ENCODE measurements at places on chromosomes 1 and 21.

- DNase-seq, result no peak
Observed at GRCh38 chr1:47823040-47823808, 174.0 kb downstream of the TRABD2B start.

GRCh38 chr21:42214921-42215320 lies 4.0 kb upstream of the ABCG1 start:
- no peak for DNase-seq

- no peak for DNase-seq
Observed at GRCh38 chr1:59383963-59384362, 87.1 kb downstream of the FGGY start.

DNA sequence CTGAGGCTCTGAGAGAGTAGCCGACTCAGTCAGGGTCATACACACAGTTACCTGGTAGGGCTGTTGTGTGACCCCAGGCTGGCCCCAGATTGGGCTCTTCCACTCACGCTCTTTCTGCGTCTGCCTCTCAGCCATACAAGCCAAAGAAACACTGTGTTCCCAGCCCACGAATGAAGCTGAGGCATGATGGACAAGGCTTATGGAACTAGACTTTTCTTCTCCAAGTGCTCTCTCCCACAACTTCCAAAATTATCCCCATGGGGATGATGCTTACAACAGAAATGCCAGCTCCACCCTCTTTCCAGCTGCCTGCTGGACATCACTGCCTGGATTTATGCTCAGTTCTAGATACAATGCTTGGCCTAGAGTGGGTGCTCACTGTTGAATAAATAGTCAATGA lies 102.8 kb upstream of the JUN start:
- DNase-seq, result no peak

DNA sequence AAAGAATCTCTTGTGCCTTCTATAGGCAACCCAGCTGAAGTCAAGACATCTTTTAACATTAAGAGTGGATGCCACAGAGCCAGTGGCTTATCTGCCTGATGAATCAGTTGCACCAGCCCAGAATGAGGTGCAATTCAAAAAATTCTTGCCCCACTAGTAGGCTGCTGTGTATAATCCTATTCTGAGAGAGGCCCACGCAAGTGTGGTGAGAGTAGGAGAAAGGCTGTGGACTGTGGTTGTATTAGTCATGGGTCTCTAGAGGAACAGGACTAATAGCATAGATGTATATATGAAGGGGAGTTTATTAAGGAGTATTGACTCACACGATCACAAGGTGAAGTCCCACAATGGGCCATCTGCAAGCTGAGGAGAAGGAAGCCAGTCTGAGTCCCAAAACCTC lies 216.4 kb downstream of the LTN1 start:
- no peak for DNase-seq

DNA sequence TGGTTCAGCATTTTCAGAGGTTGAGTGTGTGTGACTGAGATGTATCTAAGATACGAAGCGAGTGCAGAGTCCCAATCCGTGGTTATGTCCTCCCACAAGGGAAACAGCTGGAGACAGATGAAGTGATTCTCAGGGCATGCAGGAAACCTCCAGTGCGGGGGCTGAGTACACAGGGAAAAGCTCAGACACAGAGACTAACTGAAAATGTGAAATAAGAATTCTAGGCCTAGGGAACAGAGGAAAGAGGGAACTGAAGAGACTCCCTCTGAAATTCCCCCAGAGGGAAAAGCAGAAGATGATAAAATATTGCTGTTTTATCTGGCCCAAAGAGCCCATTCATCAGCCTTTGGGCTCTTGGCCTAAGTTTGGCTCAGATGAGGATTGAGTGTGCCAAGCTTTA lies 116.8 kb downstream of the LRRC53 start:
- no peak for DNase-seq

DNA sequence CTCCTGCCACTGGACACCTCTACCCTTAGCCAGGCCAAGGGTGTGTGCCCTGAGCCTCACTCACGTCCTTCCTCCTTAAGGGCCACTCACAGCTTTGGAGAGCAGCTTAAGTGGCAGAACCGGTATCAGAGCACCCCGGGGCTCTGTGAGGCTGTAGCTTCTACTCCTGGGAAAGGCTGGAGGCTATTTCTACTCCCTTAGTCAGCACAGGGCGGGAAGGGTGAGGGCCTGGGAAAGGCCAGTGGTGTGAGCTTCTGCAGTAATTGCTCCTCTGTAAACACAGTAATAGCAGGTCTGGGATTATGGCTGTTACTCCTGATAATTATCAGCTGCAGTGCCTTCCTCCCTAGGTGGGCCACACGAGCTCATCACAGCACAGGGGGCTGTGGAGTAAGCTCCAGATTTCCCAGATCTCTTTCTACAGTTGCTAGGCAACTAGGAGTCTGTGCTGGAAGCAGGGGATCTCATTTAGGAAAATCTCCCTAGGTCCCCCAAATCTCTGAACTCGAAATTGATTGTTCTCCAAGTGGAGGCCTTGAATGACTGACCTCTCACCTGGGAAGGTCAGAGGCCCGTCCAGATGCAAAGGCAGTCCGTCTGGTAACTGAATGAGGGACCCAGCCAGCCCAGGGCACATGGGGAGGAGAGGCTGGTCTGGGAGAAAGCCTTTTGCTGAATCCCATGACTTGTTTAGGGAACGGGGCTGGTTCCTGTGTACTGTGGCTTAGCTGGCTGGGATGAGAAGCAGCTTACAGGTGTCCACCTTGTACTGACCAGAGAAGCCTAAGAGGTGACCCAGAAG lies 29.3 kb downstream of the IER5 start:
- DNase-seq, result no peak

DNA sequence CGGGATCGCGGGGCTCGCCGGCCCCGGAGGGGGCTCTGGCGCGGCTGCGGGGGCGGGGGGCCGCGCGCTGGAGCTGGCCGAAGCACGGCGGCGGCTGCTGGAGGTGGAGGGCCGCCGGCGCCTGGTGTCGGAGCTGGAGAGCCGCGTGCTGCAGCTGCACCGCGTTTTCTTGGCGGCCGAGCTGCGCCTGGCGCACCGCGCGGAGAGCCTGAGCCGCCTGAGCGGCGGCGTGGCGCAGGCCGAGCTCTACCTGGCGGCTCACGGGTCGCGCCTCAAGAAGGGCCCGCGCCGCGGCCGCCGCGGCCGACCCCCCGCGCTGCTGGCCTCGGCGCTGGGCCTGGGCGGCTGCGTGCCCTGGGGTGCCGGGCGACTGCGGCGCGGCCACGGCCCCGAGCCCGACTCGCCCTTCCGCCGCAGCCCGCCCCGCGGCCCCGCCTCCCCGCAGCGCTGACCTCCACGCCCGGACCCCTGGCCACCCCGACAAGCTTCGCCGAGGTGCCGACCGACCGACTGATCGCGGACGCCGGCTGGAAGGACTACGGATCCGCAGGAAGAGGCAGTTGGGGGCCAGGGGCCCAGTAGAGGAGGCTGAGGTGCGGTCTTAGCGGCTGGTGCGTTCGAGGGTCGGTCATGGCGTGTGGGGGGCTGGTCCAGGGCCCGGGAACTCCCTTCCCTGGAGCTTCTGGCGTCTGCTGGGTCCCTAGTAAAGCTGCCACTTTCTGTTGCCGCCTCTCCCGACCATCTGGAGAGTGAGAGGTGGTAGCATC lies 711 bp downstream of the TRNP1 start:
- no peak for DNase-seq

DNA sequence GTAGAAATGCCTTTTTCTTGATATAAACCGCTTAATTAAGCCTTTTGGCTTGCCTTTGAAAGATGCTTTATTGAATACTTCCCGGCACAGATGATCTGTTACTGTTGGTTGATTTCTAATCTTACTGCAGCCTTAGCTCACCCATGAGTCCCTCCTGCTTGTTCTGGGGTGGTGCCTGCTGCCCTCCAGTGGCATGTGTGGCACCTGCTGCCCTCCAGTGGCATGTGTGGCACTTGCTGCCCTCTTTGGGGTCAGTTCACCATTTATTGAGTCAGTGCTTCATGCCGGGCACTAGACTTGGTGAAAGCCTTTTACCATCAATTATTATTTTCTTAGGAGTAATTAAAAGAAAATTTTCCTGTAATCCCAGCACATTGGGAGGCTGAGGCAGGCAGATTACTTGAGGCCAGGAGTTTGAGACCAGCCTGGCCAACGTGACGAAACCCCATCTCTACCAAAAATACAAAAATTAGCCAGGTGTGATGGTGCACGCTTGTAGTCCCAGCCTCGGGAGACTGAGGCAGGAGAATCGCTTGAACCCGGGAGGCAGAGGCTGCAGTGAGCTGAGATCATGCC lies 54.3 kb downstream of the ADARB1 start:
- peak; percentile 82 for DNase-seq

DNA sequence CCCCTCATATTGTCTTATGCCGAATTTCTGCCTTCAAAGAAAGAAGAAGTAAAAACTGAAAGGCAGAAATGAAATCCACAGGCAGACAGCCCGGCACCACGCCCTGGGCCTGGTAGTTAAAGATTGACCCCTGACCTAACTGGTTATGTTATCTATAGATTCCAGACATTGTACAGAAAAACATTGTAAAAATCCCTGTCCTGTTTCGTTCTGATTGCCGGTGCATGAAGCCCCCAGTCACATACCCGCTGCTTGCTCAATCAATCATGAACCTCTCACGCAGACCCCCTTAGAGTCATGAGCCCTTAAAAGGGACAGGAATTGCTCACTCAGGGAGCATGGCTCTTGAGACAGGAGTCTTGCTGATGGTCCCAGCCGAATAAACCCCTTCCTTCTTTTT lies 49.3 kb downstream of the JMJD4 start:
- DNase-seq, result no peak

DNA sequence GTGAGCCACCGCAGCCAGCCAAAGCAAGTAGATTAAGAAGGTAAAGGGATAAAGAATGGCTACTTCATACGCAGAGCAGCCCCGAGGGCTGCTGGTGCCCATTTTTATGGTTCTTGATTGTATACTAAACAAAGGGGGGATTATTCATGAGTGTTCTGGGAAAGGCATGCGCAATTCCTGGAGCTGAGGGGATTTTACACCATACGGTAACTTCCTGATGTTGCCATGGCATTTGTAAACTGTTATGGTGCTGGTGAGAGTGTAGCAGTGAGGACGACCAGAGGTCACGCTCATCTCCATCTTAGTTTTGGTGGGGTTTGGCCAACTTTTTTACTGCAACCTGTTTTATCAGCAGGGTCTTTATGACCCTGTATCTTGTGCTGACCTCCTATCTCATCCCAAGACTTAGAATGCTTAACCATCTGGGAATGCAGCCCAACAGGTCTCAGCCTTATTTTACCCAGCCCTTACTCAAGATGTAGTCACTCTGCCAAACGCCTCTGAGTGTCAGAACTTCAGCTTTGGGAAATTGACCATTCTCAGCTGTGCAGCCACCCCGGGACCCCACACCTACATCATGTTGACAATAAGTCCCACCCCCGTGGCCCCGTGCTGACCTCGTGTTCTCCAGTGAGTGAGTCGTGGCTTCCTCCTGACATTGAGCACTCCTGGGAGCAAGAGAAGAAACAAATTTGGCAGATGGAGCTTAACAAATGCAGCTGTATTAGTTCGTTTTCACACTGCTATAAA lies 149.4 kb upstream of the COL6A1 start:
- no peak for DNase-seq

DNA sequence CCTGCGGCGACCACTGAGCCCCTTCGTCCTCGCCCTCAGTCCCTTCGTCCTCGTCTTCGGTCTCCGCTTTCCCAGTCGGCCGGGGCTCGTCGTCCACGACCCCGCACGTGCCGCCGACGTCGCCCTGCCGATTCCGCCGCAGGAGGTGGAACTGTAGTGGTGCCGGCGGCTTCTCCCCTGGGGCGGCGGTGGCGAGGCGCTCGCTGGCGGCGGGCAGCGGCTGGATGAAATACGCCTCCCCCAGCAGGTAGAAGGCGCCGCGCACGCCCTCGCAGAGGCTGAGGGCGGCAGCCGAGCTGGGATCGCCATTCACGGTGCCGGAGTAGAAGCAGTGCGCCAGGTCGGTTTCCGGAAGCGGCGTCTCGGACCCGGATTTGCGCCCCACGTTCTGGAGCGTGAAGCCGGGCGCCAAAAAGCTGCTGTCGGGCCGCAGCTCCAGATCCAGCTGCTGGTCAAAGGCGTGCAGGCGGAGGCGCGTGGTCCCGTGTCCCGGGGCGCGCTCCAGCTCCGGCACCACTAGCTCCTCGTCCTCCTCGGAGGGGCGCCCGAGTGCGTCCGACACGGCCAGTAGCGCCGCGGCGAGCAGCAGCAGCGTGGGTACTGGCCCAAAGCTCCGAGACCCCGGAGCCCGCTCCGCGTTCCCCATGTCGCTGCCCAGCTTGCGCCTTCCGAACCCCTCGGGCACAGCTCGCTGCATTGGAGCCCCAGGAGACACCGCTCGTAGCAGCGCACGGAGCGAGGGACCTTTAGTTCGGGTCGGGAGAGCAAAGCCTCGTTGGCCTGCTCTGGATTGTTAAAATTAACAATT lies 747 bp downstream of the ADAMTS1 start:
- DNase-seq, result peak; percentile 78

- no peak for DNase-seq
Observed at GRCh38 chr1:59062743-59063142, 234.2 kb upstream of the FGGY start.

DNA sequence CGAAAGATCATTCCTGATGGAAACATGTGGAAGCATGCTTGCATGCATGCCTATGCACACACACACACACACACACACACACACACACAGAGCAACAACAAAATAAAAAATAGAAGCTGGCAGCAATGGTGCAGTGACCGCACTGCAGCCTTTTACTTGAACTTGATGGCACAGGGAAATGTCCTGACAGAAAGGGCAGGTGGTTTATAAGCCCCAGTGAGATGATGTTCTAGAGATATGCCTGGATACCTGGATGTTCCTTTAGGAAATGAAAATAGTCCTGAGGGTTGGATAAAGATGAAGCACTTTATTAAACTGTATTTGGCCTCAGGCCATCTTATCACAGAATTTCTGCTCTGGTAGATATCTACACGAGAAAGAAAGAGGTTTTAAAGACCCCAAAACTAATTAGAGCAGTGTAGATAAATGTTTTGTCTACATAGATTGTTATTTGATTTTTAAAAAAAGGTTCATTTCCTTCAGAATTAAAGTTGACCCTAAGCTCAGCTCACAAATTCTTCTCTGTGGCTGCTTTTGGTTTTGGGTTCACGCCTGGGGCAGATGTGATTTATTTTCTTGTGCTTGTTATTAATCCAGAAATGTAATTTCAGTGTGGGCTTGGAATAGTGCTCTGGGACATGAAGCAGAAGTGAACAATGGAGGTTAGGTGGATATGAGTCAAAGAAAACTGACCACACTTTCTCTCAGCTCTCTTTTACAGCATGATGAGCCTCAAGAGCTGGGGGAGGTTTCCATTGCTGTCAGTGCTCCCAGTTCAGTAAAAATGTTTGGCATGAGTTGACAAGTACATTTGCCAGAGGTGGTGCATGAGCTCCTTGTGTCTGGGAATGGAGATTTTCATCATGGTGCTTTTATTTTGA lies 22.9 kb downstream of the ADAM30 start:
- peak; percentile 82 for DNase-seq

DNA sequence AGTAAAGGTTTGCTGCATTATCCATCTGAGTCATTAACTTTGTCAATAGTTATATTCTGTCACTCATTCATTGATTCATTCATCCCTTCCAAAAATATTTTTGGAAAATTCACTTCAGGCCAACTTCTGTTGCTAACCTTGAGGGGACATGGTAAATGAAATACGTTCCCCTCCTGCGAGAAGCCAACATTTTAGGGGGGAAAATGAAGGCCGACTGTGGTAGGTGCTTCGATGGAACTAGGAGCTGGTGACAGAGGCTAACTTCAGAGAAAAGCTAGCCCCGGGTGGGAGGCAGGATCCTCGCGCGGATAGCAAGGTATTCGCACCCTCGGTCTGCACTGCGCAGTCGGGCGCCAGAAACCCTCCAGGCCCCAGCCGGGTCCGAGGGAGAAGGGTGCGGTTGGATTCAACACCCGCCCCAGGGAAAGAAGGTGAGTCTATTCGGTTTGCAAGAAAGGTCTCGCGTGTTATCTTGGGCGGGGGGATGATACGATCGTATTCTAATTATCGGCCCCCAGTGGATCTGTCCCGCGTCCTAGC lies 646 bp upstream of the RRP15 start:
- DNase-seq, result peak; percentile 36

GRCh38 chr1:68319907-68320306 lies 87.6 kb upstream of the WLS start:
- DNase-seq, result no peak
